Panc1 (cell line): ENCODE measurements at places on chromosomes 12 and 14.
A peak's percentile ranks its signal among the peaks of the same experiment; 100 is the strongest.

DNA sequence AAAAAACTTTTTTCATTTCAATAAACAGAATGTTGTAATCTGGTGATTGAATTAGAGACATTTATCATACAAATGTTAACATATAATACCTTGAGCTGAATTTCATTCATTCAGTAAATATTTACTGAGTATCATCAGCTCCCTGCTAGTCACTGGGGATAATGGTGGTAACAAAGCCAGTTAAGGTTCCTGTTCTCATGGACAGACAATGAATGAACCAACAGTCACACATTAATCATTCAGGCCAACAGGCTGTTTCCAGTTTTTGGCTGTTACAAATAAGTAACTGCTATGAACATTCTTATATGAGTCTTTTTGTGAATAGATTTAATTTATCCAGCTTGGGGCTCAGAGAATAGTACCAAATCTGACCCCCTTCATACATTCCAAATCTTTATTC lies 13.5 kb downstream of the EXD2 start:
- H3K4me3 ChIP-seq: no peak overlapping the region
- no peaks in the 10 kb centered on the region for H3K4me1 ChIP-seq
- no peaks in the 10 kb centered on the region for H3K27me3 ChIP-seq
- H3K27ac ChIP-seq: no peak overlapping the region

DNA sequence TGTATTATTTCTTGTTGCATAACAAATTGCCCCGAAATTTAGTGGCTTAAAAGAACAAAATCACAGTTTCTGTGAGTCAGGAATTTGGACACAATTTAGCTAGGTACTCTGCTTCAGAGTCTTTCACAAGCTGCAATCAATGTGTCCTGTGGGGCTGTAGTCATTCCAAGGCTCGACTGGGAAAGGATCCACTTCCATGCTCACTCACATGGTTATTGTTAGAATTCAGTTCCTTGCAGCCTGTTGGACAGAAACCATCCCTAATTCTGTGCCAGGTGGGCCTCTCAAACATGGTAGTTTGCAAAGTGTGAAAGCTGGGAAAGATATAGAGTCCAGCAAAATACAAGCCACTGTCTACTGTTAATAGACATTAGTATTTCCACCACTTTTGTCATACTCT lies 59.7 kb upstream of the ARID2 start:
- H3K4me1 ChIP-seq: no peaks in the 10 kb centered on the region

DNA sequence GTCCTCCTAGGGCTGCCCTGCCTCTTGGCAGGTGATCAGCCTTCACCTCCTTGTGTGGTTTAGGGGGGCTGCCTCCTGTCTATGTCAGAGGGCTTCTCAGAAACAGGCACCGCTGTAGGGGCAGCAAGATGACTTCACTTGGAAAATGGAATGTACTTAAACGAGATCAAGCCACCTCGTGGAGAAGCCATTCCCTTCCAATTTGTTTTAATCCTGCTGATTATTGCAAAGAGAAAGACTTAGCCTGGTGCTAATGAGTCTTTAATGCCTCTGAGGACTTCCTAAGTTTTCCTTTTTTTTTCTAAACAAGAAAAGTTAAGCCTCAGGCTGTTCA lies 62.3 kb upstream of the RFLNA start:
- no peaks in the 10 kb centered on the region for H3K27me3 ChIP-seq
- no peak overlapping the region for H3K27ac ChIP-seq
- no peak for DNase-seq
- H3K36me3 ChIP-seq: no peaks in the 10 kb centered on the region

DNA sequence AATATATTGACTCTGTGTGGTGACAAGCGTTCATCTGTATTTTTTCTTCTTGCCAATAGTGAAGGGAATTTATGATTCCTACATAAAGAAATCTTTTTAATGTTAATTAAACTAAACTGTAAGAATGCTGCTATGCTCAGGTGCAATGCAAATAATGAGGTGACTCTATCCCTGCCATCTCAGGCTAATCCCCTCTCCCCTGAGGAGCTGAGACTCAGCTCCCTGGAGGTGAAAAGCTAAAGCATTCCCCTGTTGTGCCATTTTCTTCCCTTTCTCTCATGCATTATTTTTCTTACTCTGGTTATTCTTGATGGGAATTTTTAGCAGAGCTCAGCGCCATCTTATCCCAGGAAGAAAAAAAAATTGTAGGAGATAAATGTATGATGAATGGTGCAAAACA lies 113.9 kb upstream of the FGD4 start:
- H3K27me3 ChIP-seq: no peaks in the 10 kb centered on the region
- no peaks in the 10 kb centered on the region for H3K4me1 ChIP-seq
- H3K27ac ChIP-seq: no peak overlapping the region
- no peaks in the 10 kb centered on the region for H3K36me3 ChIP-seq

- DNase-seq: no peak
- H3K4me1 ChIP-seq: no peaks in the 10 kb centered on the region
- no peak overlapping the region for H3K4me3 ChIP-seq
- no peak overlapping the region for H3K27ac ChIP-seq
- H3K27me3 ChIP-seq: no peaks in the 10 kb centered on the region
Observed at GRCh38 chr14:64040044-64040443, 187.2 kb downstream of the SYNE2 start.

DNA sequence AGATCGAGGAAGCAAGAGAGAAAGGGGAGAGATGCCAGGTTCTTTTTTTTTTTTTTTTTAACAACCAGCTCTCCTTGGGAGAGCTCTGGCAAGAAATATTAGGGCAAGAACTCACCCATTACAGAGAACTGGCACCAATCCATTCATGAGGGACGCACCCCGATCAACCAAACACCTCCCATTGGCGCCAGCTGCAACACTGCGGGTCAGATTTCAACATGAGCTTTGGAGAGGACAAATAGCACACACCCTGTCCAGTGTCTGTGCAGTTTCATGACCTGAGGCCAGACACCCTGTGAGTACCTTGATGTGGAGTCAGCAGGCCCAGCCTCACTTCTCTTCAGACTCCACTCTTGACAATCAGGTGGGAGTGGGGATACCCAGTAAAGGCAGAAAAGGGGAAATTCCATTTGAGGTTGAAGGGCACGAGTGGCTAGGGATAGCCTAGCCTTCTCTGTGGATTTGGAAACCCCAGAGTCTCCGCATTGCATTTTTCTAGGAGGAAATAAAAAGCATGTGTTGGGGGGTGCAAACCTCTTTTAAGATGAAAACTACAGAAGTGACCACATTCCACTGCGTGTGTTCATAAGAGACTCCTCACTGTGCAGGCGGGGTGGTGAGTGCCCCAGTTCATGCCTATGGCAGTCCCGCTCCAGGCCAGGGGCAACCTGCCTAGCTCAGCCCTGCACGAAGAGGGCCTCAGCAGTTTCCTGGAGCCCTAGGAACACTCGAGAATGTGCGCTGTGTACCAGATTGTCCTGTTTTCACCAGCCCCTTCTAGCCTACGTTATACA lies 42.4 kb upstream of the GPATCH2L start:
- no peak for DNase-seq
- no peak overlapping the region for H3K27ac ChIP-seq
- no peaks in the 10 kb centered on the region for H3K27me3 ChIP-seq

GRCh38 chr12:68119724-68120211 lies 39.8 kb downstream of the IFNG start:
- no peak overlapping the region for H3K4me3 ChIP-seq
- H3K36me3 ChIP-seq: no peaks in the 10 kb centered on the region
- no peak for DNase-seq
- no peak overlapping the region for H3K27ac ChIP-seq
- peaks cover 3% of the 10 kb centered on the region for H3K27me3 ChIP-seq

DNA sequence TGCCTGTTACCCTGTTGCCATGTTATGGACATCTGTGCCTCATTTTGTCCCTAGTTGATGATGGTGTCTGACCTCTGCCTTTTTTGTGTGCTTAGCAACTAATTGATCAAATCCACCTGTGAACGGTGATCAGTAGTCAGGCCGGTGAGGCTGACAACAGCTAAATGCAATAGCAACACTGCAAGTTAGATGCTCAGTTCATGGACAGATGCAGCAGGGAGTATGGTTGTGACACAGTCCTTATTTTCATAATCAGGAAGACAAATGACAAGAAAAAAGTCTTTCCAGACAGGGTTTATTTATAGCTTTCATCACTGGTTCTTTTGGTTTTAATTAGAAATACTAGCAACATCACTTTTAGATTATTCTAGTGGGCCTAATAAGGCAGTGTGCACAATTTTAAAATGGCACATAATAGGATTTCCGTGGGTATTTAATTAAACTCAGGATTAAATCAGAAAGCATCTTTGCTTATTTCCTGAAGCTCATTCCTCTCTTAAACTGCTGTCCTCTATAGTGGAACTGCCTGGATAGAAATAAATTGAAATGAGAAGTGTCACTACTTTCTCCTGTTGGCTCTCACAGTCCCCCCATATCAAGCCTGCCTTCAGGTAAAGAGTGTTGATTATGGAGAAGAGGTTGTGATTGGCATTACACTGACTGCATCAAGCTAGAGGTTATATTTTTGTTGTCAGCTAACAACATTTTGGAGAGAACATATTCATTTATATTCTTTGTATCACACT lies 281.1 kb upstream of the NAV3 start:
- H3K27me3 ChIP-seq: no peaks in the 10 kb centered on the region; the same call in 1 of the 2 replicates
- H3K36me3 ChIP-seq: no peaks in the 10 kb centered on the region
- H3K4me1 ChIP-seq: no peaks in the 10 kb centered on the region
- no peak overlapping the region for H3K4me3 ChIP-seq
- no peak overlapping the region for H3K27ac ChIP-seq

- no peaks in the 10 kb centered on the region for H3K27me3 ChIP-seq
- no peak for DNase-seq
- peak overlapping the region; percentile 54 for H3K27ac ChIP-seq
Observed at GRCh38 chr12:623172-623864, 39.9 kb downstream of the NINJ2 start.

DNA sequence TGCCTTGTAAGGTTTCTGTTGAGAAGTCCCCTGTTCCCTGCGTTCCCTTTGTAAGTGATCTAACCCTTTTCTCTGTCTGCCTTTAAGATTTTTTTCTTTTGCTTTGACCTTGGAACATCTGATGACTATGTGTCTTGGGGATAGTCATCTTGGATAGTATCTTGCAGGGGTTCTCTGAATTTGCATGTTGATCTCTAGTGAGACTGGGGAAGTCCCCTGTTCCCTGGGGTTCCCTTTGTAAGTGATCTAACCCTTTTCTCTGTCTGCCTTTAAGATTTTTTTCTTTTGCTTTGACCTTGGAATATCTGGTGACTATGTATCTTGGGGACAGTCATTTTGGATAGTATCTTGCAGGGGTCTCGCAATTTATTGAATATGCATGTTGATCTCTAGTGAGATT lies 38.2 kb upstream of the TMX1 start:
- DNase-seq: no peak
- H3K4me3 ChIP-seq: no peak overlapping the region
- peaks cover 2% of the 10 kb centered on the region; the same call in 1 of the 2 replicates for H3K27me3 ChIP-seq
- H3K27ac ChIP-seq: no peak overlapping the region

DNA sequence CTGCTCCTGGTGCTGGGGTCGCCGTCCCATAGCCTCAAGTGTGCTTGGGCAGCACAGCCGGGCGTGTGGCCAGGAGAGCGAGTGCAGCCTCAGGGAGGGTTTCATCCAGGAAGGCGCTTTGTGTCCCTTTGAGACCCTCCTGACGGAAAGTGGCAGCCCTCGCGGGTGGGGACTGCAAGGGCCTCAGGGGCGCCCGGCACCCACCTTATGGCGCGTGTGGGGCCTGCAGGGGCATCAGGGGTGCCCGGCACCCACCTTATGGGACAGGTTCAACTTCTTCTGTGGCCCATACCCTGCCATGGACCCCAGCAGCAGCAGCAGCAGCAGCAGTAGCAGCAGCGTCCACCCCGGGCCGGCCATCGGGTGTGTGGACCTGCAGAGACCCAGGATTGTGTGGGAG lies 4.5 kb downstream of the LRCOL1 start:
- no peak for DNase-seq
- no peak overlapping the region for H3K27ac ChIP-seq
- no peaks in the 10 kb centered on the region for H3K36me3 ChIP-seq
- no peak overlapping the region for H3K4me3 ChIP-seq

DNA sequence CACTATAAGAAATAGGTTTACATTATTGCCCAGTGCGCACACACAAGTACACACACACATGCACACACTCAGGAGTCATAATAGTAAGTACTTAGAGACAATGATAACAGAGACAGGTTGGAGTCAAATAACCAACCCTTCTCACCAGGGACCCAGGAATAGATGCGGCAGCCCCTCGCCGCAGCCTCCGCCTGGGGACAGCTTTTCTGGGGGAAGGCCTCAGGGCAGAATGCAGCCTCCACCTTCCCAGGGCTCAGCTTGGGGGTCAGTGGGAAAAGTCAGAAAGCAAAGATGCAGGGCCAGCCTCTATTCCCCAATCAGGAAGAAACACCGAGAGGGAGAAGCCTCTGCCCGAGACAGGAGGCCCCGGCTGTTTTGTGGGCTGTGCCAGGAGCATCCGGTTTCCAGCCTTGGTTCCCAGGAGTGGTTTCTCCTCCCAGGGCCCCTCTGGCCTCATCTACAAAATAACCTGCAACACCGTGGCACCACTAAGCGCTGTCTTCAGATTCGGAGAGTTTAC lies 23.4 kb upstream of the EIF5 start:
- H3K36me3 ChIP-seq: no peaks in the 10 kb centered on the region
- no peak overlapping the region for H3K4me3 ChIP-seq
- no peaks in the 10 kb centered on the region for H3K4me1 ChIP-seq
- no peak for DNase-seq

- no peaks in the 10 kb centered on the region for H3K36me3 ChIP-seq
- H3K4me3 ChIP-seq: no peak overlapping the region
- no peaks in the 10 kb centered on the region for H3K27me3 ChIP-seq
- no peak for DNase-seq
- no peak overlapping the region for H3K27ac ChIP-seq
- no peaks in the 10 kb centered on the region for H3K4me1 ChIP-seq
Observed at GRCh38 chr12:105860561-105861207, 278.1 kb downstream of the NUAK1 start.

GRCh38 chr12:108611884-108612415 lies 14.1 kb upstream of the TMEM119 start:
- peaks cover 17% of the 10 kb centered on the region for H3K4me1 ChIP-seq
- no peaks in the 10 kb centered on the region for H3K27me3 ChIP-seq
- peak overlapping the region; percentile 14; the same call in 1 of the 2 replicates for H3K27ac ChIP-seq

DNA sequence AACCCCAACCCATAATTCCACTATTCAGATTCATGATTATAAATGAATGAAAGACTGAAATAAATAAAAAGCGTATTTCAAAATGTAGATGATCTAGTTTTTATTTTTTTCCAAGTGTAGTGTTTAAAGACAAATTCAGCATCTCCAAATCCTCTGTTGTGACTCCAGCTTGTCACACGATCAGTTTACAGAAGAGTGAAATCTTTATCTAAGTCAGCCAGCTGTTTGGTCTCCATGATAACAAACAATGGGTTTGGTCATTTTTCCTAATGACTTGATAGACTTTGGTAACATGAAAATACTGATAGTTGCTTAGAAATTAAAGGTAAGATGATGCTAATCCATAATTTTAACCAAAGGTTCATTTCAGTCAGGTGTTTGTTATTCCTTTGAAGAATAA lies 114.5 kb upstream of the RASSF8 start:
- H3K36me3 ChIP-seq: no peaks in the 10 kb centered on the region
- H3K27me3 ChIP-seq: peaks cover 8% of the 10 kb centered on the region; the same call in 1 of the 2 replicates
- H3K4me1 ChIP-seq: peaks cover 5% of the 10 kb centered on the region; the same call in 1 of the 2 replicates
- no peak overlapping the region for H3K27ac ChIP-seq
